Stimulated activated CD8-positive, alpha-beta memory T cell treated with anti-CD3 and anti-CD28 coated beads, Interleukin-2, amount 100 ng/mL, for 1 hour (primary cell): ENCODE measurements at places on chromosomes 2 and 18.

DNA sequence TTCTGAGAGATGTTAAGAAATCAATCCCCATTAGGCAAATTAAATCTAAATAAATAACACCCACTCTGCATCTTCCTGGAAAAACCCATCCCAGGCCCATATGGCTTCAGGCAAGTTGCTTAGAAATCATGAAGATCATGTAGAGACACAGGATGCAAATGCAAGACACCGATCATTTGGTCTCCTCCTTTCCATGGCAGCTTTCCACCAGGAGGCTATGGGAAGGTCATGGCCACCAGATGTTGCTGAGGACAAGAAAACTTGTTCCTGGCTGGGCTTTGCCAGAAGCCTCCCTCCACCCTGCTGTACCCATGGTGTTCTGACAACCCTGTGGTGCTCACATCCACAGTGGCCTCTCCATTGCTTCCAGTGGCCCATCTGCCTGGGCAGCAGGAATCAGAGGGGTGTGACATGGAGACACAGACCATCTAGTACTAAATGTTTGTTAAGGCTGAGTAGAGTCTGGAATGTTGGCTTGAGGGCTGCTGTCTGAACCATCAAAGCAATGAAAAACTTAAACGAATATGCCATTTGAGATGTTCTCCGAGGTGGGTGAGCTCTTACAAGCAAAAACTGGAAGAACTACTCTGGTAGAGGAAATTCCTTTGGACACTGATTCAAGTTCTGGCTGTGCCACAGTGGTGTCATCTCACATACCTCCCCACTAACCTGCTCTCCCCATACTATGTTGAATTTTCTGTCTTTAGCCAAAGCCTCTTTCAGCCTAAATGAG is 293.2 kb downstream of the TNS1 start:
- DNase-seq: no peak

DNA sequence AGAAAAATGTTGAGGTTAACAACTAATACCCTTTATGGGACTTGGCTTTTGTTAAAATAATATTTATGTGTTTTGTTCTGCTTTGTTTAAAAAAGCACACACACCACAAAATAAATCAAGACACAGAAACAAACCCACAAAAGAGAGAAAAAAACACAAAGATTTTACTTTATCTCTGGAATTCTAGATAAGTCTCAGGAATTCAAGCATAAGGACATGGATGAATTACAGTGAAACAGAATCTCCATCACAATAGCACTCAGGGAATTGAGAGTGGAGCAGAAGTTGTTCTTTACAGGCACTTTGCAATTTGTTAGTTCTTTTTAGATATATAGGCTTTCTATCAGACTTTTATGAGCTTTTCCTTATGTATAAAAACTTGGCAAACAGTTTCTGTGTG is 360.9 kb upstream of the ZC3H15 start:
- DNase-seq: no peak

- DNase-seq: no peak
Observed at GRCh38 chr2:191180713-191181112, 29.9 kb upstream of the STAT4 start.

DNA sequence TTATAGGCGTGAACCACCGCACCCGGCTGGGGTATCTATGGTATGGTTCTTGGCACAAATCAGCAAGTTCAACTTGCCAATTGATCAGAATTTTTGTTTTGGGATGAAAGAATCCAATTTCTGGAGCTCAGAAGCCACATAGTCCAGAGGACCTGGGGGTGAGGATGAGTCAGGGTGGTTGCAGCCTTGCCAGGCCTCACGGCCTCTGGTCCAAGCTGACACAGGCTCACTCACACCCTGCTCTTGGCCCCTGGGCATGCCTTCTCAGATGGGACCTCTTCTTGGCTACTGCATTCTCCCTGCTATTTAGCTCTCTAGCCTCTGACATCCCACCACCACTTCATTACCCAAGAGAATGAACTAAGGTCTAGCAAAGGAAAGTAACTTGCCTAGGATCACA is 16.3 kb downstream of the CAPG start:
- no peak for DNase-seq

- no peak for DNase-seq
Observed at GRCh38 chr2:2960441-2961133, 417.0 kb downstream of the EIPR1 start.

GRCh38 chr2:103249462-103249861 is 487.6 kb downstream of the TMEM182 start:
- DNase-seq: no peak

- no peak for DNase-seq
Observed at GRCh38 chr18:41324020-41324791, 630.8 kb upstream of the PIK3C3 start.
